ENCODE measurements at places on chromosomes 6 and 20.

DNA sequence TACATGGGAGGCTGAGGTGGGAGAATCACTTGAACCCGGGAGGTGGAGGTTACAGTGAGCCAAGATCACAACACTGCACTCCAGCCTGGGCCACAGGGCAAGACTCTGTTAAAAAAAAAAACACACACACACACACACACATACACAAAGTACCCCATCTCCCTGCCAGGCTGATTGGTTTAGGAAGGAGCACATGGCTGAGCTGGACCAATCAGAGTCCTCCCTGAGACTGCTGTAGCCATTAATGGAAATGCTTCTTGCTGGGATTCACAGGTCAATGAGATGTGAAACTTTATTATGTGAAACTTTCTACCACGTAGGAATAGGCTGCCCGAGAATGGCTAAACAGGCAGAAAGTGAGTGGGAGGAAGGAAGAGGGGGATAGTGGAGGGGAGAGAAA lies 2.9 kb downstream of the TREM1 start:
- DNase-seq: no peak

- no peak for DNase-seq
Observed at GRCh38 chr6:30820193-30820592, 64.1 kb upstream of the DDR1 start.

GRCh38 chr6:144149894-144150709 lies at the start of gene STX11:
Gene STX11 (plus strand): TSS chr6:144150517. CDS start chr6:144186628, 36,111 bp downstream.
- DNase-seq: no peak

- no peak for DNase-seq
Observed at GRCh38 chr6:110097443-110097842, 82.0 kb downstream of the WASF1 start.

DNA sequence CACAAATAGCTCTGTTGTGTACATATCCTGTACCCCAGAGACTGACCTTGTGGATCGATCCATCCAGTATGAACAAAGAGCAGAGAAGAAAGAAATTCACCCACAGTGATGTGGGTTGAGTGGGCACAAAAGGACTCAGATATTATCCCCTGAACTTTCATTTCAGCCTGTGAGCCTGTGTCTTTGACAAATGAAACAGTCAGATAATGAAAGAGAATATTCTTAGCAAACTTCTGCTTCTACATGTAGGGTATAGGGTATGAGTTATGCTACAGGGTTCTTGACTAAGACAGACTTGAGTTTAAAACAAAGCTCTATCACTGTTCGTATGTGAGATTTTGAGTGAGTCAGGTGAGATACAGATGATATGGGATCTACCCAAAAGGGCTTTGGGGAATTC lies 359.7 kb downstream of the MAFB start:
- DNase-seq: no peak

DNA sequence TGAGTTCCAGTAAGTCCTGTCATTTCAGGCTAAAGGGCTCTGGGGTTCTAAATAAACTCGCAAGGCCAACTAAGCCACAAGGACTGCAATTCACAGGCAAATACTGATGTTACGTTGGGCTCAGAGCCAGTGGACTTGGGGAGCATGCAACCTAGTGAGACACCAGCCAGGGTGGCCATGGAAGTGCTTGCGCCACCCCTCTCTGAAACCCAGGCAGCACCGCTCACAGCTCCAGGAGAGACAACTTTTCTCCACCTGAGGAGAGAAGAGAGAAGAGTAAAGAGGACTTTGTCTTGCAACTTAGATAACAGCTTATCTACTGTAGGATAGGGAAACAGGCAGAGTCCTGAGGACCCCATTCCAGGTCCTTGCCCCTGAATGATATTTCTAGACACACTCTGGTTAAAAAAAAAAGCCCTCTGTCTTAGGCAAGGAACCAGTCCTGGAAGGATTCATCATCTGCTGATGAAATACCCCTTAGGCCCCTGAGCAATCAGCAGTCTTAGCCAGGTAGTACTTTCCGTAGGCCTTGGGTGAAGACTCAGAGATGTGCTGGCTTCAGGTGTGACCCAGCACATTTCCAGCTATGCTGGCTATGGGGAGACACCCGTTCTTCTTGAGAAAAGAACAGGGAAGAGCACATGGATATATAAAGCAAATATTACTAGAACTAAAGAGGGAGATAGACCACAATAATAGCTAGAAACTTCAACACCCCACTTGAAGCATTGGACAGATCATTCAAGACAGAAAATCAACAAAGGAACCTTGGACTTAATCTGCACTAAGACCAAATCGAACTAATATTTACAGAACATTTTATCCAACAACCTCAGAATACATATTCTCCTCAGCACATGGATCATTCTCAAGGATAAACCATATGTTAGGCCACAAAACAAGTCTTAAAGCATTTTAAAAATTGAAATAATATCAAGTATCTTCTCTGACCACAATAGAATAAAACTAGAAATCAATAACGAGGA lies 31.5 kb upstream of the TBC1D32 start:
- DNase-seq: no peak

DNA sequence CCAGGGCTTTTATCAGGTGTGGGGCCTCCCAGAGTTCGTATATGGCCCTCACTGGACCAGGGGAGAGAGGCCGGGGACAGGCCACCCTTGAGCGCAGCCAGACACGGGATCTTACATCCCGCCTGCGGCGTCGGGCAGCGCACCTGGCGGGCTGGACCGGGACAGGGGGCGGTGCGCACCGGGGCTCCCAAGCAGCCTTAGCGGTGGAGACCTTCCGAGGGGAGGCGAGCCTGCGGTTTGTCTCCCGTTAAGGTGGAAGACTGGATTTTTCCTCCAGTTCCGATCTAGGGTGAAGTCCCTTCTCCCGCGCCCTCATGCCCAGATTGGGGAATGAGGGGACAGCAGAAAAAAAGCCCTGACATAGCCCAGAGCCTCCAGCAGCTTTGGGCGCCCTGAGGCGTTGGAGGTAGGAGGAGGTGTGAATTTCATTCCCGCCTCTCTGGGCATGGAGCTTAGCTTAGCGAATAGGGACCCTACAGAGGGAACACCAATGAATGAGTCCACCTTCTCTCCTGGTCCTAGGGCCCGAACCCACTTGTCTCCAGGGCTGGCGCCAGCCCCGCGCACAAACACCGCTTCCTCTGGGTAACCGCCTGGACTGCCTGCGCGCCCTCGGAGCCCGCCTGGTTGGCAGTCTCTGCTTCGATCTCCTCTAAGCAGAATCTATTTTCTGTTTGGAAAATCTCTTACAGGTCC lies 6.7 kb upstream of the LAMP5 start:
- no peak for DNase-seq

- no peak for DNase-seq
Observed at GRCh38 chr6:54248319-54248718, 59.9 kb upstream of the TINAG start.

- DNase-seq: no peak
Observed at GRCh38 chr6:81331526-81331925, 421.0 kb downstream of the TENT5A start.

- no peak for DNase-seq
Observed at GRCh38 chr6:7630792-7631191, 40.8 kb downstream of the SNRNP48 start.

DNA sequence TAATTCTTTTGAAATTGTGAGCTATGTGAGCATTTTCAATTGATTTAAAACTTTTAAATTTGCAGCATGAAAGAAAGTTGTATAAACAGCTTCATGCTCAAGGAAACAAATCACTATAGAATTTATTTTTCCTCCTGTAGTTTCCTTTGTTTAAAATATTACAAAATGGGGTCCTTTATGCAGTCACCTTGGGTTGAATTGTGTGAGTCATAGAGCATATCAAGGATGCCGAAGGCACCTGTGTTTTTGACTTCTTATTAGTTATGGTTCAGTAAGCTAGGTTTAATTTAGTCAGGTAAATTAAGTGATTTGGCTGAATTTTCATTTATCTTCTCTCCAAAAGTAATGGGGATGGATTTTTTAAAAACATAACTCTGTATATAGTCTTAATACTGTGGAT lies 96.8 kb downstream of the BCKDHB start:
- no peak for DNase-seq

GRCh38 chr6:112116221-112116620 lies 28.8 kb downstream of the FAM229B start:
- DNase-seq: no peak

DNA sequence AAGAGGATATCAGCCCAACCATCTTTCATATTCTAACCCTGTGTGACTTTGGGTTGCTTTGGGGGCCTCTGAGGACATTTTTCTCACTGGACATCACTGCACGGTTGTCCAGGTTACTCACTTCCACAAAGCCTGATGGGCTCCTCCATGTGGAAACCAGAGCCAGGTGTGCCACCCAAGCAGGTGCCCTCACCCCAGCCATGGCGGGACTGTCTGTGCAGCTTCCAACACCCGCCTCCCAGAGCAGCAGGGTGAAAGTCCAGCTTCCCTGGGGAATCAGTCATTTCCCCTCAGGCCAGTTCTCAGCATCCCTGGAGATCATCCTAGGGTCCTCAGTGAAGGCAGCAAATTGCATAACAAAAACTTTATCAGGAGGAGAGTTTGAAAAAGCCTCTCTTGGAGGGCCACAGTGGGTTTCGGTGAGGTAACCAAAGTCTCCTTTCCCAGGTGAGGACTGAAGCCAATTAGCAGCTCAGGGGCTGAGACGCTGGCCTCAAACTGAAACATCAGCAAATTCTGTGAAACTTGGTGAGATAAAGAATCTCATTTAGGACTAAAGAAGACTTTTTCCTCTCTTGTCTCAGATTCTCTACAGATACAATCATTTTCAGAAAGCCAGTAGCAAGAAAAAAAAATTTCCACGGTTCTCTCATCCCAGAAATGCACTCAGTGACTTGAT lies 289.6 kb upstream of the CDH4 start:
- DNase-seq: no peak

GRCh38 chr20:43220612-43221011 lies 30.9 kb upstream of the PTPRT start:
- no peak for DNase-seq

DNA sequence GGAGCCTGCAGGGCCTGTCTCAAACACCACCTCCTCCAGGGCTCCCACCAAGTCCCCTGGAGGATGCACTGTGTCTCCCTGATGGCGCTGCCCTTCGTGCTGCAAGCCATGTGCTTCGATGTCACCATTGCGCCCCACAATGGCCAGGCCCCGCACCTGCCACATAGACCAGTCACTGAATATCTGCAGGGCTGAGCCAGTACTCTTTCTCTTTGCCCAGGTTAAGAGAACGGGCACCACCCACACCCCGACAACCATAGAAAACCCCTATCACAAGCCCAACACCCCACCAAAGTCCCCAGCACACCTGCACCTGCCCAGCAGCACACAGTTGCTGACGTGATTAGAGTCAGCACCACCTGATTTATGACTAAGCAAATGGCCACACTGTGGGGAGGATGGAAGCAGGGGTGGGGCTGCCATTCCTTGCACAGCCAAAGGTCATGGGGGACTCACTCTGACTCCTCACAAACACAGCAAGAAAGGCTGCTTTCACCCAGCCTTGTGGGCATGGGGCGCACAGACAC lies 104.3 kb downstream of the SLC23A2 start:
- no peak for DNase-seq

DNA sequence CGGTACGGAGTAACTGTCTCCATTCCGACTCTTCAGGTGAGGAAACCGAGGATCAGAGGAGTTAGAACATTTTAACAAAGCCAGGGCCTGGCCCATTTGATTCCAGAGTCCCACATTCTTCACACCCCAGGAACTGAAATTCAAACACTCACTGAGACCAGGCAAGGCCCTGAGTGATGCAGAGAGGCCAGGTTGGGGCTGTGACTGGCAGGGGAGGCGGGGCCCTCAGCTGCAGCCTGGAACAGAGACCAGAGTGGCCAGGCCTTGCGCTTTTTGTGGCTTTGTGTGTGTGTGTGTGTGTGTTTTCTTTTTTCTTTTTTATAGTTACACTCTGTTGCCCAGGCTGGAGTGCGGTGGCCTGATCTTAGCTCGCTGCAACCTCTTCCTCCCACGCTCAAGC lies 57.2 kb downstream of the BCAS4 start:
- DNase-seq: no peak

GRCh38 chr6:130675072-130675471 lies 152.1 kb upstream of the SMLR1 start:
- no peak for DNase-seq

GRCh38 chr6:138772596-138773176 lies 883 bp upstream of the CCDC28A start:
- no peak for DNase-seq

DNA sequence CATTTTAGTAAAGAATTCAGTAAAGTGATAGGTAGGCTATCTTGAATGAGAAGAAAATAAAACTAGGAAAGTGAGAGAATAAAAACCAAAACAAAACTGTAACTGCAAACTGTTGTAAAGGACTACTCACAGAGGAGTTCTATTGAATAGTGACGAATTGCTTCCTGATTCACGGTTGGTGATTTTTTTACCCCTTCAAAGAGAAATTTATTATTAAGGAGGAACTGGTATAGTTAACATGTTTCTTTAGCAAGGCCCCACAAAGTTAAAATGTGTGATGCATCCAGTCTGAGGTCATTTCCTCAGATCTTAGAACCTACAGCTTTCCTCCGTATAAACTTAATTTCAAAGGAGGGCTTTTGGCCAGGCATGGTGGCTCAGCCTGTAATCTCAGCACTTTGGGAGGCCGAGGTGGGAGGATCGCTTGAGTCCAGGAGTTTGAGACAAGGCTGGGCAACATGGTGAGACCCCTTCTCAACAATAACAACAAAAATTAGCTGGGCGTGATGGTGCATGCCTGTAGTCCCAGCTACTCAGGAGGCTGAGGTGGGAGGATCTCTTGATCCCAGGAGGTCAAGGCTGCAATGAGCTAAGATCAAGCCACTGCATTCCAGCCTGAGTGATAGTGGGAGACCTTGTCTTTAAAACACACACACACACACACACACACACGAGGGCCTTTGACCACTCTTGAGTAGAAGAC lies 8.3 kb downstream of the PRDM1 start:
- DNase-seq: no peak

DNA sequence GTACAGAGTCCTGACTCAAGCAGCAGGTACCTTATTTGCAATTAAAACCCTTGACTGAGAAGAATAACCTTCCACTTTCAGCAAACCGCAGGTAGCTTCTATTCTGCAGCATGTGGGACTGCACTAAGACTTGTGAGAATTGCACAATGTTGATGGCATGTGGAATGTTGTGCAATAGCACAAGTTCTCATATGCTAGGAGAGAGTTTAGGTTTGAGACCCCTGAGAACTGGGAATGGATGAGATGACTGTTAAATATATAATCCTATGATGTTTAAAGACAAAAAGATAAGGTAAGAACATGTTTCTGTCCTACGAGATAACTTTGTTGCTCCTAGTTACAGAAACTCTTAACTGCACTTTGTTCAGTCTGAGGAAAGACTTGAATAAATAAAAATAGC lies 194.6 kb downstream of the OTOR start:
- no peak for DNase-seq

- DNase-seq: no peak
Observed at GRCh38 chr6:105851606-105852005, 234.5 kb upstream of the PRDM1 start.

DNA sequence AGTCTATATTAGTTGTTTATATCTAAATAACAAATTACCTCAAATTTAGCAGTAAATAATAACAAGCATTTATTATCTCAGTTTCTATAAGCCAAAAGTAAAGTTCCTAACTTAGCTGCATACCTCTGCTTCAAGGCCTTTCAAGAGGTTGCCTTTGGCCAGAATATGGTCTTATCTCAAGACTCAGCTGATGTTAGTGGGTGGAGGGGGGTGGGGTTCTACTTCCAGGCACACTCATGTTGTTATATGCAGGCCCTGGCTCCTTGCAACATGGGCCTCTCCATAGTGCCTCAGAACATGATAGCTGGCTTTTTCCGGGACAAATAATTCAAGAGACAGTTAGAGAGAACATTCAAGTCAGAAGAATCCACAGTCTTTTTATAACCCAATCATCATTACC lies 266.0 kb downstream of the ADGRB3 start:
- no peak for DNase-seq
